ENCODE measurements at places on chromosomes 3 and 15.

DNA sequence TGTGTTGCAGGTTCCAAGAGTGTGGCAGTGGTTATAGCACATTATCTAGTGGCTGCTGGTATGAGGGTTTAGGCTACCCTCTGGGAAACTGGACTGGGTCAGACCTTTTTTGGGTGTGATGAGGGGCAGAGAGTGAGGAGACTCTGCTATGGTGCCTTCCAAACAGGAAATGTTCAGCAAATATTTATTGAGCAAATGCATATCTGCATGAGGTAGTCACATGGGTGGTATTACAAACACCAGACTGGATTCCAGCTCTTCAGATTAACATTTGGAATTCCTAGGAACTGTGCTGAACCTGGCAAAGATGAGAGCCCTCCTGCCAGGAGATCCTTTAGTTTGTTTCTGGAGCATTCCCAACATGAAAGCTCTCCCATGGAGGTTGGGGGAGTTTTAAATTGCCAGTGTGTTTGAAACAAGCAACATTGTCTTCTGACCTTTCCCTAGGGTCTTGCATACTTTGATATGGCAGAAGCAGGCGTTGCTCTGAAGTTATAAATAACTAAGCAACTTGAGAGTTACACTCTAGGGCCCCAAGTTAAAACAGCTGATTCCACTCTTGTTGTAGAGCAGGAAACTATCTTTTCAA, 341.2 kb upstream of the C2CD4B start:
- no peak for DNase-seq

DNA sequence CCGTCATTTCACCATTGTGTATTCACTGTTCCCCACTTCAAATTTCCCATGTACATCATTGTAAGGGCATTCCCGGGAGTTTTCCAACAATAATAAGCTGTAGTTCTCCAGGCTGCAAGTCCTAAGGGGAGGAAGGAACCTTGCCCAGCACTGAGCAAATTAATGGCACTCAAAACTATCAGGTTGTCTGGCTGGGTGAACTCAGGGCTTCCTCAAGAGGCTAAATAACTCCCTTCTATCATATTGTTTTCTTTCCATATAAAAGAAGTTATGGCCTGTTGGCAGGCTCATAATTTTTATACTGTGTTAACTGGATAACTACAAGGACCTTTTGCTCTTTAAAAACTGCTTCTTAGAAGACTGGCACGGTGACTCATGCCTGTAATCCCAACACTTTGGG, 71.4 kb downstream of the SEMA6D start:
- DNase-seq = no peak

- DNase-seq = no peak
Measured at GRCh38 chr3:173778251-173778650, 380.7 kb downstream of the NLGN1 start.

GRCh38 chr15:58716027-58716426, 33.5 kb downstream of the ADAM10 start:
- DNase-seq = no peak

GRCh38 chr15:66595931-66596545, 30.2 kb upstream of the LCTL start:
- DNase-seq = no peak

DNA sequence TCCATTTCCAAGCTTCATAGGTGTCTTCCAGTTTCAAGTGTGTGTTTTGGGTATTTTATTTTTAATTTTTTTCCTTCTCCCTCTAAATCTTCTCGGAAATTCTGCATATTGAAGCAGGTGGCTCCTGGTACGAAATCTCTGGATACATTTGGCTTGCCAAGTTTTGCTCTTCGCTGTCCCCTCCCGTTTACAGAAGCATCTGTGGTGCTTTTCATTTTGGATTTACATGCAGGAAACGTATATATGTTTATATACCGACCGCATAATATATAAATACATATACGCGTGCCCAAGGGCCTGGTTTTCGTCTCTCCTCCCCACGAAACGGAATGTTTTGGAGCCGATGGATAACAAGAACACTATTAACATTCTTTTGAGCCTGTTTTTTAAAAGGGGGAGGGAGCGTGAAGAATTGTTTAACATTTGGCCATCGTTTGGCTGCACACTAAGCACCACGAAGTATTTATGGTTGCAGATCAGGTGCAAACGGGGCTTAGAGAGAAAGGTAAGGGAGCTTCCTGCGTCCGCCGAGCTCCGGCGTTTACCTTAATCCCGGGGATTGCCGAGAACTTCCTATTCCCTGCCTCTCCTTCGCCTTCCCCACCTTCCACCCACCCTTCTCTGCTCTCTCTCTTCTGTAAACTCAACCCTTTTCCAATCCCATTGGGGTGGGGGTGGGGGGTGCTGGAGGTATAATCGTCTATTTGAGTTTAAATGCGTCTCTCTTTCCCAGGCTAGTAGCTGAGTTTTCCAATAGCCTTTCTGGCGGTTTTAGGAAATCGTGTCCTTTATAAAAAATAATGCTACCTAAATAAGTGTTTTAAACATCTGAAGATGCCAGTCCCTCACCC, 1.1 kb upstream of the NLGN1 start:
- no peak for DNase-seq

DNA sequence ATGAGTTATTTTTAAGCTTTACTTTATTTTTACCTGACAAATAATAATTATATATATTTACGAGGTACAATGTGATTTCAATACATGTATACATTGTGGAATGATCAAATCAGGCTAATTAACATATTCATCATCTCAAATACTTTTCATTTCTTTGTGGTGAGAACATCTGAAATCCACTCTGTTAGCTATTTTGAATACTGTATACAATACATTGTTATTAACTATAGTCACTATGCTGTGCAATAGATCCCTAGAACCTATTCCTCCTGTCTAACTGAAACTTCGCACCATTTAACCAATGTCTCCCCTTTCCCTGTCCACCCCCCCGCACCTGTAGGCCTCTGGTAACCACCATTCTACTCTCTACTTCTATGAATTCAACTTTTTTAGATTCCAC, 7.9 kb upstream of the SPPL2A start:
- DNase-seq = no peak

- DNase-seq = no peak
Measured at GRCh38 chr3:33855884-33856546, 57.6 kb downstream of the PDCD6IP start.

GRCh38 chr3:45992133-45992729, 3.4 kb downstream of the FYCO1 start:
- no peak for DNase-seq

DNA sequence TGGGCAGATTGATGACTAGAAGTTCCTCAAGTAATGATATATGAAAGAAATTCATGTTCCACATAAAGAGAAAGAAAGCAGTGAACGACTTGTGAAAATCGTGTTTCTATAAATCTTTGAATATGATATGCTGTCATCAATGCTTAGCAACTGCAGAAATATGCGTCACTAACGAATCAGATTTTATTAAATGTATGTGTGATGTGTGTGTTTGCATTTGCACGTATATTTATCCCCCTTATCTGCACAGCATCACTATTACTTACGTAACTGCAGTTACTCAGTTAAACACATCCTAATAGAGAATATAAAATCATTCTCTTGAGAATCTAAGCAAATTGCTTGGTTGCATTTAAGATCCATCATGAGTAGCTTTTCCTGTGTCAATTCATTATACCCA, 468.6 kb downstream of the FGF12 start:
- DNase-seq = no peak

- DNase-seq = no peak
Measured at GRCh38 chr3:53157974-53158580, 2.9 kb upstream of the PRKCD start.

GRCh38 chr3:156681002-156681401, 6.6 kb downstream of the TIPARP start:
- DNase-seq = peak; percentile 40

DNA sequence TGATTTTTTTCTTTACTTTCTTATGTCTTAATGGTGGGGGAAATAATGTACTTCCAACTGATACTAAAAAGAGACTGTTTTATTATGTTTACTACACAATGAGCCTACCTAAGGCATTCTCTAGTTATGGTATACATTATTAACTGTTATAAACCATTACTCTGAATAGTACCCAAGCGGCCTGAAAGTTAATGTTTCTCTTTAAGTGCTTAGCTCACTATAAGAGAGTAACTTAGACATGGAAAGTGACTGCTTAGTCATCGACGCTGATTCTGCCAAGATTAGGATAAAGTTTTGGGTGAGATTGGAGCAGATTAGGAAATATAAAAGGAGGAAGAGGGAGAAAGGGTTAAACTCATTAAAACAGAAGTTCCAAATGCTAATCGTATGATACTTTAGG, 365.0 kb downstream of the NLGN1 start:
- no peak for DNase-seq

DNA sequence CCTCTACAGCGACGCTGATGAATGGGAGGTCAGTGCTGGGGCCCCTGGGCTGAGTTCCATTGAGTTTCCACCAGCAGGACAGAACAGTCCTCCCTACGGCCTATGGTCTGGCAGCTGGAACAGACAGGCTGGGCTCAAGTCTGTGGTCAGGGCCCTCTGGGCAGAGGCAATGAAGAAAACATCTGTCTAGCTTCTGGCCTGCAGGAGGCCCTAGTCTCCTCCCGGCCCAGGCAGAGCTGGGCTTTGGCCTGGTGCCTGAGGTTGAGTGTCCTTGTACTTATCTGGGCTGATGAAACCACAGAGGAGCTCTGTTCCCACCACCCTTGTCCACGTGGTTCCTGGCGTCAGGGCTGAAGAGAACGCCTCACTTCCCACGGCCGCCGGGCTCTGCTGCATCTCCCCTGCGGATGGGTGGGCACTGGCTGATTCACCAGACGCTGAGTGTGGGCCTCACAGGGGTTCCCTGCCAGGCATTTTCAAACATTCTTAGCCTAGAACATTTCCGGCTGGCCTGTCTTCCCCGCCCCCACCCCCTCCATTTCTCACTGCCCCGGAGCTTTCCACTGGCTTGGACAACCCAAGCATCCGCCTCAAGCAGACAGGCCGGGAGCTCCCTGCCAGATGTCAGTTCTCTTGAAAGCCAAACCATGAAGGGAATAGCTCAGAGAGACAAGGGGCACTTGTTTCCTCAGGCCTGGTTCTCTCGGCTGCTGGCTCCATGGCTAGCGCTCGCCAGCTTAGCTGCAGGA, 20.3 kb downstream of the PPCDC start:
- DNase-seq = peak; percentile 95

DNA sequence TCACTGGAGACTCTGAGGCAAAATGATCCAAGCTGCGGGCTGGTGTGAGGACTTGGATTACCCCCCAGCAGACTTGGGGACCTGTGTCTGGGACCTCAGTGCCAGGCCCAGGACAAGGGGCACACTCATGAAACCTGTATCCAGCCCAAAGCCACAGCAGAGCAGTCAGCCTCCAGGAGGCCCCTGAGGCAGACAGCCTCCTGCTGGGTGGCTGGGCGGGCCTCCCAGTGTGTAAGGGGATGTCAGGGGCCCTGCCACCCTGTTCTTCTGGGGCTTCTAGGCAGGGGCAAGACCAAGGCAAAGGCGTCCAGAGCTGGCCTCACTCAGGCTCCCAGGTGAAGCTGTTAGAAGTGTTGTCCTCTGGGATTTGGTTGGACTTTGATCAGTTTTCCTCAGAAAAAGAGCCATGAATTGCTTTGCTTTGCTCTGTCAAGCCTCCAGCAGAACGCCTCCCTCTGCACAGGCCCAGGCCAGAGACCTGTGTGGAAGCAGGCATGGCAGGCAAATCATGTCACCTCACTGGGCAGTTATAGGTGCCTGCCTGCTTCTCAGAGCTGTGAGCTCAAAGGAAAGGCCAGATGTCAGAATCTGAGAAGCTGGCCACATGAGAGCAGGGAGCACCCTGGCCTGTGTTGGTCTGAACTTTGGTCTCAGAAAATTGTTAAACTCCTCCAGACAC, 77.4 kb downstream of the SMAD6 start:
- no peak for DNase-seq

- DNase-seq = no peak
Measured at GRCh38 chr15:48109856-48110531, 10.8 kb upstream of the SLC24A5 start.

DNA sequence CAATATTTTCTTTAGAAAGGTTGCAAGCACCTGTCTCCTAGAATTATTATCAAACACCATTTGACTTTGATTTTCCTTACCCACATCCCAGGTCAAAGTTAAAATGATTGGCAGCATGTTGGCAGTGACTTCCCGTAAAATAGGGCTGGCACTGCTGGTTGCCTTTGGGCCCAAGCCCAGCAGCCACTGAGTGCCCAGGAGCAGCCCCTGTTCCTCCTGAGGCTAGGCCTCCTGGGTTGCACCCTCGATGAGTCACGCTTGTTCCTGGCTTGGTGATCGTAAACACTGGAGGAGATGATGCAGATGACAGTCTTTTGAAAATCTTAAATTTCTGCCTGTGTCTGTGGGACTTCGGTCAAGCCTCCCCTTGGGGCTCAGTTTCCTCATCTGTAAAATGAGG, 290.0 kb downstream of the TLE3 start:
- DNase-seq = no peak

DNA sequence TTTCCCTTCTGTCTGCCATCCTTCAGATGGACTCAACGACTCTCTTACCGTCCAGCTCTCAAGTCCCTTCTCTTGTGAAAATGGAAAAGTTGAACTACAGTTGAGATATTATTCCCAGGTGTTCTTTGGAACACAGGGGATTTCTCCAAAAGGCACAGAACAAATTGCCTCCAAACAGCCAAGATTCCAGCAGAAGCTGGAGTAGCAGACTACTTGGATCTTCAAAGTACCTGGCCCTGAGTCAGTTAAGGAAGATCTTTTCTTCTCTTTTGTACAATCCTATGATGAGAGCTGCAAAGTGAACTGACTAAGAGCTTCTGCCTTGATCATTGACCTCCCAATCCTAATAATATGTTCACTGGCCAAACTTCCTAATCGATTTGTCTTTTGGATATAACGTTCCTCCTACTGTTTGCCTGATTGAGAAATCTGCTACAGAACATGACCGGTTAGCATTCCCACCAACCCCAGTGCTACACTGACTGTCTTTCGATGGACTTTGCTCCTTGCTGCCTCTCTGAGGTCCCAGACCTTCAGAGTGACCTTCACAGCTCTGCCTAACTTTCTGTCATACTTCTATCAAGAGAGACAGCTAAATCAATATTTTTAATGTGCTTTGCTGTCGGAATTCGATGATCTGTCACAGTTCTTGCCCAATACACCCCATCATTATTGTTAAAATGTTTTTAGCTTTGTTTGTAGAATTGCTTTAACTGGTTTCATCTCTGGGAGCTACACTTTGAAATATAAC, 21.9 kb downstream of the PAQR9 start:
- DNase-seq = no peak

GRCh38 chr3:43155464-43156121, 49.7 kb upstream of the POMGNT2 start:
- DNase-seq = peak; percentile 65

GRCh38 chr3:171262431-171262830, 197.8 kb downstream of the TNIK start:
- no peak for DNase-seq

- DNase-seq = no peak
Measured at GRCh38 chr3:43490640-43491185, 131.1 kb downstream of the ANO10 start.

- no peak for DNase-seq
Measured at GRCh38 chr3:86991482-86991815, 500 bp upstream of the VGLL3 start.

- no peak for DNase-seq
Measured at GRCh38 chr3:193530231-193531165, 24.2 kb downstream of the ATP13A4 start.

- DNase-seq = no peak
Measured at GRCh38 chr3:76051145-76051544, 265.8 kb upstream of the ZNF717 start.

Measured in femur (tissue), 1 donor.